ELR (cell line): ENCODE measurements at places on chromosomes 4 and X.

DNA sequence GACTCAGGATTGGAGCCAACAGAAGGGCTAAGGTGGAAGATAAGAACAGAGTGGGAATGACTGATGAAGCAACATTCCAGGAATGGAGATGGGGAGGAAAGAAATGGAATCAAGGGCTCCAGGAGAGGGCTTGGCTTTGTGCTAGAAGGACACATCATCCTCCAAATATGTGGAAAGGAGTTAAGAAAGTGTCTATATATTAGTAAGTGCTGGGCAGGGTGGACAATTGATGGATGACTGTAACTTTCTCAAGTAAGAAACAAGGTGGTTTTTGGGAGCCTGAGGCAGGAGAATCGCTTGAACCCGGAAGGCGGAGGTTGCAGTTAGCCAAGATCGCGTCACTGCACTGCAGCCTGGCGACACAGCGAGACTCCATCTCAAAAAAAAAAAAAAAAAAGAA, 71.6 kb upstream of the NFKB1 start:
- peak; percentile 93 for DNase-seq

DNA sequence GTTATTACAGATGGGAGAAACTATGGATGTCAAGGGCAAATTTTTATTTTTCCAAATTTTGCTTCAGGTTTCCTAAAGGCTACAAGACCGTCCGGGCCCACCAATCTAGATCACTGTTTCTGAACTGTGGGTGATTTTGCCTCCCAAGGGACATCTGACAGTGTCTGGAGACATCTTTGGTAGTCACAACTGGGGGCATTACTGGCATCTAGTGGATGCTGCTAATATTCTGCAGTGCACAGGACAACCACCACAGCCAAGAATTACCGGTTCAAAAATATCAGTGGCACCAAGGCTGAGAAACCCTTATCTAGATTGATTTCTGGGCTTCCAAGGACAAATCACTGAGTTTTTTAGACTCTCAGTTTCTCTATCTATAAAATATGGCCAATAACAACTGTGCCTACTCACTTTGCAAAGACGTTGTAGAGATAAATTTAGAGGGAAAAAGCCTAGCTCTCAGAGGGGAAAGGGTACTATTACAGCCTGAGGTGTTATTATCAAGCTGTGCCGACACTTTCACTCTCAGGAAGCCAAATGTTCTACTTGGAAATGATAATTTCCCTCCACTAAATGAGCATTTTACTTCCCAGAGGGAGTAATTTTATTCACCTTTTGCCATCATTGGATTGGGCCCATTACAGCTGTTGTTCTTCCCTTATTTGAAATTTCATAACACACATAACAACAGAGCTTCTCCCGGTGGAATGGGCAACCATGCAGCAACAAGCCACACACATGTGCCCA, 442.1 kb downstream of the CENPC start:
- DNase-seq, result no peak

GRCh38 chr4:79175716-79176115, 150.1 kb downstream of the NAA11 start:
- DNase-seq, result no peak

GRCh38 chrX:16754019-16754418, 32.2 kb upstream of the TXLNG start:
- DNase-seq, result no peak

DNA sequence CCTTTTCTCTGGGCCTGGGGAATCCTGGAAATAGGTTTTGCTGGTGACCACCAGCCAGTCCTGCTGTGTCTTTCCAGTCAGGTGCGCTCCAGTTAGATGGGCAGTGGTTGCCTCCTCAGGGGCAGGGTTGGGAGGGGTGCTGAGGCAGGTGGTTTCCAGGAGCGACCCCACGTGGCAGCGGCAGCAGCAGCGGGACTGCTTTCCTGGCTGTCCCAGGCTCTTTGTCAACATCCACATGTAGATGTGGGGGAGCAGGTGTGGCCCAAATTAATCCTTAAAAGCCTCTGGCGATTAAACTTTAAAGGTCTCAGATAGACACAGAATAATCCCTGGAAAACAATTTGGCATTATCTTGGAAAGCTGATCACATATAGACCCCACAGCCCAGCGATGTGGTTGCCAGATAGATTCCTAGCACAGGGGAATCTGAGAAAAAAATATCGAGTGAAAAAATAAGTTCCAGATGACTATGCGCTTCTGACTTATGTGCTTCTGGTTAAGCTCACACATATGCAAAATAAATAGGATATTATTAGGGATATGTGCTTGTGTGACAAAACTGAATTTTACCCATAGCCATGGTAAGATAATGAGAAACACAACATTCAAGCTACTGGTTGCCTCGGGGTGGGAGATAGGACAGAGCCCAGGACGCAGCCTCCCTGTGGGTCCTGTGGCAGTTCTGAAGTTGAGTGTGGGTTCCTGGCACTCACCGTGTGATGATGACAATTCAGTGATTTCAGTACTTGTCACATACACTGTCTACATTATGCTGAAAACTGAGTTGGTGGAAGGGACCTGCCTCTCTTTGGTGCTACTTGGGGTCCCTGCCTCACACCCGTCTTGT, 336.4 kb downstream of the ARHGAP10 start:
- DNase-seq, result no peak

- DNase-seq, result no peak
Measured at GRCh38 chrX:52556741-52557140, 39.9 kb upstream of the XAGE1B start.

DNA sequence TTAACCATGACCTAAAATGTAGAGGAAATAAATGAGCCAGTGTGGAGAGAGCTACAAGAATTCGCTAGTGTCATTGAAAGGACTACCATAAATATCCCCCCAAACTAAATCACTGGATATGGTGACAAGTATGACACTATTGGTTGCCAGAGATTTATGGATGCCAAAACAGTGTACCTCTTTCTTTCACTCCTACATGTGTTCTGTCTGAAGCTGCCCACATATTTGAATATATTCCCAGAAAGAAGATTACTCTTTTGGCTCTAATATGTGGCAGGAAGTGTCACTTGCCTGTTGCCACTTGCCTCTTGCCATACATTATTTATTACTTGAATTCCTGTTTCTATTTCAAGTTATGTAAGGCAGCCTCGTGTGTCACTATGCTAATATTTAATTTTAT, 1573.6 kb downstream of the TECRL start:
- DNase-seq, result no peak

DNA sequence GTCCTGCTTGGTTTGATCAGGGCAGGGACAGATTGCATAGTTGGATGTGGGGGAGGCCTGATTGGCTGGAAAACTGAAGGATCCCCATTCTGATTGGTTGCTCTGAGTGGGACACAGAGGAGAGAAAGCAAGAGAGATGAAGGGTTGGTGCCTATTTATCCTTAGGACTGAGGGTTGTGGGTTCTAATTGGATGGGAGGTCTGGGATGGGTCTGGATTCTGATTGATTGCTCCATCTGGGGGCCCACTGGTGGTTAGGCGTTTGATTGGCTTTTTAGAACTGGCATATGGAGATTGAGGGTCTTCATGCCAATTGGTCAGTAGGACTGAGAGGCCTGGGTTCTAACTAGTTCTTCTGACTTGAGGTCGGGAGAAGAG, 644 bp upstream of the EBP start:
- peak; percentile 17 for DNase-seq

DNA sequence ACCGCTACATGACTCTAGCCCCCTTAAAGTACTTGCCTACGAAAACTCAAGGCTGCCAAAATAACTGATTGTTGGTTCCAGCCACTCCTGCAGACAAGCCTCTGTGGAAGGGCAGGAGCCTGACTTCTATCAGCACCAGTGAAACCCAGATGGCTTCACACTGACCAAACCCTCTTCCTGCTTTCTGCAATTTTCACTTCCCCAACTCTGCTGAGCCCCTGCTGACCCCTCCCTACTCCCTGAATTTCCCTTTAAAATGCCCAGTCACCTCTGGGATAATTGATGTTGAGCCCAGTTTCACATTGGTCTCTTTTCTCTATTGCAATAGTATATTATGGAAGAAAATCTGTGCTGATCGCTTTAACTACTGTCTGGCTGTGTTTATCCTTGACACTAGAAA, 61.6 kb upstream of the STS start:
- no peak for DNase-seq
